PC-3 (cell line): ENCODE measurements at places on chromosomes 16 and 17. TPM values are rescaled to one million over a fixed set of nuclear protein-coding genes. Genes with fewer than 3 reads are reported as not detected.
A peak's percentile ranks its signal among the peaks of the same experiment; 100 is the strongest.

DNA sequence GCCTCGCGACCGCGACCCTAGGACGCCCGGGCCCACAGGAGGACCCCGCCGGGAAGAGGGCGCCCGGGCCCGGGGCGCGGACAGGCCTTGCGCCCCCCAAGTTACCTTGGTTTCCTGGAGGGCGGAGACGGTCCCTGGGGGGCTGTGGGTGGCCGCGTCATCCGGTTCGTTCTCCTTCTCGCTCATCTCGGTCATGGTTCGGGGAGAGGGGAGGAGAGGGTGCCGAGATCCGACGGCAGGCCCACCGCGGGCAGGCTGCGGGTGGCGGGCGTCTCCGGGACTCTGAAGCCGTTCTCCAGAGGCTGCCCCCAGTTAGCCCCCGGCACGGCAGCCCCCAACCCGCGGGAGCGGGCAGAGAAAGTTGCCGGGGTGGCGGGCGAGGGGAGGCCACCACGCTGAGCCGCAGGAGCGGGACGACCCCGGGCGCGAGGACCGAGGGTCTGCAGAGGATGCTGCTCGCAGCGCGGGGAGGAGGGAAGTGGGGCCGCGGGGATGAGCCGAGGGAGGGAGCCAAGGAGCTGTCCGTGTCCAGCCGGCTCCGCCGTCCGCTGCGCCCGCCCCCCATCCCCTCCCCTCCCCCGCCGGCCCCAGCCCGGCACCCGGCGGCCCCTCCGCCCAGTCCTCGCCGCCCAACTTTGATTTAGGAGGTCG, at the start of gene STAC2:
Gene STAC2 (minus strand): TSS at position 638 of the 651 bp plus-strand sequence. CDS start 443 bp downstream, at position 195.
- no peak for DNase-seq

DNA sequence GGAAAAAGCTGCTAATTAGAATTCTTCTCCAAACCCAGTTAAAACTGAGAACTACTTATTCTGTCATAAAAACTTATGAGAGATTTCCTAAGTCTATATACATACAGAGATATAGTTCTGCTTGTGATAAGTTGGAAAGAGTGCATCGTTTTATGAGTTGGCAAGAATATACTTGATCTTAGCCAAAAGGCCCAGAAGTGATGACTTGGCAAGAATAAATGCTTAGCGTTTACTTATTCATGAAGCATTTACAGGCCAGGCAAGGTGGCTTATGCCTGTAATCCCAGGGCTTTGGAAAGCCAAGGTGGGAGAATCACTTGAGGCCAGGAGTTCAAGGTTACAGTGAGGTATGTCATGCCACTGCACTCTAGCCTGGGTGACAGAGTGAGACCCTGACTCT, 81.7 kb downstream of the CYB561 start:
- DNase-seq, result peak; percentile 26

GRCh38 chr16:70342016-70342415, 4.7 kb upstream of the DDX19A start:
- no peak for DNase-seq

The PSMC5 gene
- total RNA-seq, result 163 and 205 TPM in 2 replicates

- no peak for DNase-seq
Measured at GRCh38 chr17:64309710-64310109, 46.6 kb upstream of the TEX2 start.

DNA sequence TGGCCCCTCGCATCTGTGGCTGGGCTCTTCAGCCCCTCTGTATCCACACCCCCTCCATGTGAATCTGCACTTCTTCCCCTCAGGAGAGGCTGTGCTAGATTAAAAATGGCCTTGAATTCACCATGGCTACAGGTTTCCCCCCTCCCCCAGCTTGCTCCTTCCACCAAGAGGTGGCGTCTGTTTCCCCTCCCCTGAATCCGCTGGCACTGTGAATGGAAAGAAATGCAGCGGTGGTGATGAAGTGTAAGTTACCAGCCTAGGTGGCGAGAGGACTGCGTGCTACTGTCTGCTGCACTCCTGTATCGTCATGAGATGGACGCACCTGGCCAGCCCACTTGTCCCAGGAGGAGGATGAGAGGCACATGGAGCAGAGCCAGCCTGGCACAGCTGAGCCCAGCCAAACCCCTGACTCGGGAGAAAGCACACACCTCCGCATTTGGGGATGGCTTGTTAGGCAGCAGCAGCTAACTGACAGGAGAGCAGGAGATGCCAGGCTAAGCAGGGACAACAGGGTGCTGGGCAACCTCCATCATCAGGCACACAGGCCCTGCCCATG, 26.2 kb downstream of the TNFRSF13B start:
- DNase-seq, result no peak

- DNase-seq, result peak; percentile 48
Measured at GRCh38 chr17:81635973-81636504, 873 bp downstream of the NPLOC4 start.

The SLC38A8 gene
- total RNA-seq, result not detected in 2 replicates

The POLDIP2 gene
- total RNA-seq, result 136 and 137 TPM in 2 replicates

The HOXB13 gene
- total RNA-seq, result 80.8 and 96.5 TPM in 2 replicates

The G6PC1 gene
- not detected in 2 replicates for total RNA-seq

DNA sequence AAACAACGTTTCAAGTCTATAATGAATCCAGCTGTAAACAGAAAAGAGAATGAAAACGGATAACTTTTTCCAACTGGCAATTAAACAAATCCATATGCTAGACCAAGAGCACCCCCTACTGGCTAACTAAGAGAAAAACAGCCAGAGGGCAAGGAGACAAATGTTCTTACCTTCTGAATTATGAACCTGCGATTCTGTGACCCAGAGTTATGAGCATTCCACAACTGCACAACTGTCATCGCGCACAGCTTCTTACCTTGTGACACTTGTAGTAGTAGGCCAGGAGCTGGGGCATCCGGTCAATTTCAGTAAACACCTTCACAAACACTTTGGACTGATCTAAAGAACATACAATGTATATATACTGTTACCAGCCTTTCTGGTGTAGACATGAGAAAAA, 18.6 kb downstream of the COG7 start:
- peak; percentile 71 for DNase-seq

- DNase-seq, result no peak
Measured at GRCh38 chr16:53626811-53627210, 76.8 kb downstream of the RPGRIP1L start.

The TMEM220 gene
- total RNA-seq, result 0.98 and 3.9 TPM in 2 replicates

DNA sequence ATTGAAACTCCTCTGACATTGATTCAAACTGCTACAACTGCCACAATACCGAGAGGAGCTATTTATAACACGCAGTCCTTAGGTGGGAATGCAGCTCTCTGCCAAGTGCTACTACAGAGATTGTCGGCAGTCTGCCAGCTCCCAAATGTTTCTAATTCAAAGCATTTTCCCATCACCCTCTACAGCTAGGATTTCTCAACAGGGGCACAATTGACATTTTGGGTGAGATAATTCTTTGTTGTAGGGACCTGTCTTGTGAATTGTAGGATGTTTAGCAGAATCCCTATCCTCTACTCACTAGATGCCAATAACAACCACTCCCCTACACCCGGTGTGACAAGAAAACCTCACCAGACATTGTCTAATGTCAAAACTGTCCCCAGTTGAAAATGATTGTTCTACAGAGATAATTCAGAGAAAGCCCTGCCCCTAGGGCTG, 7.8 kb upstream of the N4BP1 start:
- no peak for DNase-seq

GRCh38 chr17:76612465-76612864, 26.8 kb upstream of the ST6GALNAC2 start:
- no peak for DNase-seq

DNA sequence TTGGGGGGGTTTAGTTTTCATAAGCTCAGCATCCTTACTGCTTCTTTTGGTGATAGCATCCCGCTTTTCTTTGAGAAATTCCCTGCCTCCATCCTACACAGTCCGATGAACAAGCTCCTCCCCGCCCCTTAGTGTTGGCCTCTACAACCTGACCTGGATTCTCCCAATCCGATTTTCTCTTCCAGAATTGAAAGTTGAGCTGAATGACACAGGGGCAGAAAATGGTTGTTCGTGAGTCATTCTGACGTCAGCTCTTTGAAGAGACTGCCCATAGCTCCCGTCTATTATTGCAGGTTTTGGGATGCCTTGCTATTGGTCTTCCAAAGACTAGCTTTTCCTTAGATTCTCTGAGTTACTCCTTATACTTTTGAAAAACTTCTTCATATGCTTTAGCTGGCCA, 279.7 kb downstream of the SLC39A11 start:
- DNase-seq, result peak; percentile 84

DNA sequence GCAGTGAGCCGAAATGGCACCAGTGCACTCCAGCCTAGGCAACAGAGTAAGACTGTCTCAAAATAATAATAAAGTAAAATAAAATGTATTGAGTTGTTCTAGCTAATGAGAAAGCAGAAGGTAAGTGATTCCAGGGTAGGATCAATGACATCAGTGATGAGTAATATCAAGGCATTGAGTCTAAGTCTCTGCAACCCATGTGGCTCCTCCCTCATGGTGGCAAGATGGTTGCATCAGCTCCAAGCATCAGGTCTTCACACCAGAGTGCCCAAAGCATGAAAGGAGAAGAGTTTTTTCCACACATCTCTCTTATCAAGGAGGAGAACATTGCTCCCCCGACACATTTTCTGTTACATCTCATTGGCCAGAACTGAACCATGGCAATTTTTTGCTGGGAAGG, 34.8 kb upstream of the GAS7 start:
- no peak for DNase-seq

DNA sequence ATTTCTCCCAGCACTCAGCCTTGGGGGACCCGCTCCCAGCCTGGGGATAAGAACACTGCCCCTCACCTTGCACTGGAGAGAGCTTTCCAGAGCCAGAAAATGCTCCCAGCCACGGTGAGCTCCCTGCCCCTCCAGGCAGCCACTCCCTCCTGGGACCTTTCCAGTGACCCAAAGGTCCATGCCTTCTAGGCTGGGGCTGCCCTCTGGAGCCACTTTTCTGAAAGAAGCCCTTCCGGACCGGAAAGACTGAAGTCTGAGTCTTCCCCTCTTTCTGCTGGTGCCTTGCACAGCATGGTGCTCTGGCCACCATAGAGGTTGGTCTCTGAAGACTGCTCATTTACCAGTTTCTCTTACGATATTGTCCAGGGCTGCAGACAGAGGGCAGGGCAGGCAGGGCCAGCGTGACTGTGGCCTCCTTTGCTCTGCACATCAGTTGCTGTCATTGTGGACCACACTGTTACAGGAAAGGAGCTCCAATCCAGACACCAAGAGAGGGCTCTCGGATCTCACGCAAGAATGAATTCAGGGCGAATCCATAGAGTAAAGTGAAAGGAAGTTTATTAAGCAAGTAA, 7.1 kb upstream of the ABCC12 start:
- DNase-seq, result no peak
